ENCODE measurements at places on chromosomes 5 and 9. TPM values are rescaled to one million over a fixed set of nuclear protein-coding genes. Genes with fewer than 3 reads are reported as not detected.

DNA sequence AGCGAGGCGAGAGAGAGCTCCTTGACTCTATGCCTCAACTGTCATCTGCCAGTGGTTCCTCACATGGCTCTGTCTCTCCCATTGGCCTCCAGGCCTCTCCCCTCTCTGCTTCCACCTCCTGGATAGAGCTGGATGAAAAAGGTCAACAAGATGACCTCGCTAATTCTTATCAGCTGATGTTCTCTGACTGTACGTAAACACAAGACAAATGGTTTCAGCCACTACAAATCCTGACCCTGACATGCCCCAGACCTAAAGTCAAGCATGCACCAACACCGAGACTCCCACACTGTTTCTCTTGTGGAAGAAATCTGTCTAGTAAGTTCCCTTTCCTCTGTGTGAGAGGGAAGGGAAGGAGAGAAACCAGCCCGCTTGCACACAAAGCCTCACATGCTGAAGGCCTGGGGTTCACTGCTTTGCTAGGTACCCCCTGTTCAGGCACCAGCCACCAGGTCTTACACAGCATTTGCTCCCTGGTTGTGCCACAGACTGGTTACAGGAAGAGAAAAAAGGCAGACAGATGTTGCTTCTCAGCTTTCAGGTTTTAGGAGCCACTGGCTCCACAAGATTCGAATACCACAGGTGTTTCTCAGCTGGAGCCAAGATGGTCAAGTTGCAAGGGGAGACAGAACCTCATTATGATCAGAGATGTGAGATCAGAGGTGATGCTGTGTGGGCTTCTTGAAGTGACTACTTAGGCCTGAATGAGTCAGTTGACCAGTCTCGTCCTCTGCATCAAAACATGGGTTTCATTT is 592.5 kb downstream of the CCDC171 start:
- no peak for DNase-seq

Gene ANKRD34B
- not detected for total RNA-seq

Gene LCN12
- 7.8 TPM for total RNA-seq

DNA sequence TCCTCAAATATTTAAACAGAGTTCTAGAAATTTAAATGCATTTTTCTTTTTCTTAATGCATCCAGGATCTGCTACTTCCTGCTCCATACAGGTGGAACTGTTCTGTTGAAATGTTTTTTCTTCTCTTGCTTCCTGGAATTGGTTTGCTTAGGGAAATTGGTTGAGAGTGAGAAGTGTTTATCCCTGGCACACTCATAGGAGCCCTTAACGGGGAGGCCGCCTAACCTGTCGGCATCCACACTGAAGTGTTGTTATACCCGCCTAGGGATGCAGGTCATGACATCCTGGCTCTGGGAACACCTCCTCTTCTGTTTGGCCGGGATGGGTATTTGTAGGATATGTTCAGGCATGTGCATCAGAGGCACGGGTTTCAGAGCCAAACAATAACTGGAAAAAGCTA is 239.7 kb downstream of the GADD45G start:
- no peak for DNase-seq

Gene SPZ1
- not detected for total RNA-seq

- DNase-seq, result no peak
These were observed 291.2 kb downstream of the CWC27 start for GRCh38 chr5:65059681-65060598.

- DNase-seq, result peak; percentile 36
These were observed 16.0 kb downstream of the ANXA6 start for GRCh38 chr5:151141535-151141934.

Gene MAMDC2
- total RNA-seq, result 9.0 TPM

DNA sequence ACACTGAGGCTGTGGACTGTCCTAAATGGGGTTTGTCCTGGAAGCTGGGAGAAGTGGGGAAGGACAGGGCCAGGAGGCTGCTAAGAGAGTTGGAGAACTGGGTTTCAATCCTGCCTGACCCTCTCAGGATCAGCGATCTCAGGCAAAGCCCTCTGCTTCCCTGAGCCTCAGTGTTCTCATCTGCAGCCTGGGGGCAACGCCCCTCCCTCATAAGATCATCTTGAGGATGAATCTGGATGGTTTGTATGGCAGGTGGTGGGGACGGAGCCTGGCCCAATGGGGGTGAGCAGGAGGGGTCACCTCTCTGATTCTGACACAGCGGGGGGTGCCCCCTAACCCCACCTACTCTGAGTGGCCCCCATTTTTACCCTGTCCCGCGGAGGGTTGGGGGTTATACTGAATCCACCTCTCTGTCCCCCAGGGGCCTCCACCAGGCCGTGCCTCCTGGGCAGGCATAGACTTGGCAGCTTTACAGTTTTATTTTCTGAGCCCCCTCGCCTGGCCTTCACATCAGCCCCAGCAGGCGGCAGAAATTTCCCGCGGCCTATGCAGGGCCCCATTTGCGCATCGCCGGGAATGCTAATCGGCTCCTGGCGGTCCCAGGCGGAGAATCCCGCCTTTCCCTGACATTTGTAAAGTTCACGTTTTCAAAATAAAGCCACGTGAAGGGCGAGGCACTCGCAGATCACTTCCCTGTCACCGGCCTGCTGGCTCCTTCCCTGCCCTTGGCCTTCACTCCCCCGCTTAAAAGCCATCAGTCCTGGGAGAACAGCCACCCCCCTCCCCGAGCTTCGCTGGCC is 17.8 kb upstream of the LAMC3 start:
- no peak for DNase-seq

Gene SLC36A2
- total RNA-seq, result 0.16 TPM

GRCh38 chr5:14172149-14172795 is 29.1 kb downstream of the TRIO start:
- DNase-seq, result no peak

DNA sequence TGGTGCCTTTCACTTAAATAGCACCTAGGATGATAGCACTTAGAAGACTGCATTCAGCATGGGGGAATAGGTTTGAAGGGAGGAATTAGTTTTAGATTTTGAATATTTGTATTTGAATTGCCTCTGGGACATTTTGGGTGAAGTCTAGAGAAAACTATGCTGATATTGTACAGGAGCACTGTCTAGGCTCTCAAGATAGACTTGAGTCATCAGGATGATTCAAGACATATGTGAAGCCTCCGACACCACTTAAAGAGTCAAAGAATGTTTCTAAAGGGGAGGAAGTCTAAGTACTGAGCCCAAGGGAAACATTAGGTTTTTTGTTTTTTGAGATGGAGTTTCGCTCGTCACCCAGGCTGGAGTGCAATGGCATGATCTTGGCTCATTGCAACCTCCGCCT is 63.9 kb upstream of the CCDC180 start:
- DNase-seq, result no peak

GRCh38 chr5:142025637-142026036 is 12.8 kb upstream of the GNPDA1 start:
- no peak for DNase-seq

DNA sequence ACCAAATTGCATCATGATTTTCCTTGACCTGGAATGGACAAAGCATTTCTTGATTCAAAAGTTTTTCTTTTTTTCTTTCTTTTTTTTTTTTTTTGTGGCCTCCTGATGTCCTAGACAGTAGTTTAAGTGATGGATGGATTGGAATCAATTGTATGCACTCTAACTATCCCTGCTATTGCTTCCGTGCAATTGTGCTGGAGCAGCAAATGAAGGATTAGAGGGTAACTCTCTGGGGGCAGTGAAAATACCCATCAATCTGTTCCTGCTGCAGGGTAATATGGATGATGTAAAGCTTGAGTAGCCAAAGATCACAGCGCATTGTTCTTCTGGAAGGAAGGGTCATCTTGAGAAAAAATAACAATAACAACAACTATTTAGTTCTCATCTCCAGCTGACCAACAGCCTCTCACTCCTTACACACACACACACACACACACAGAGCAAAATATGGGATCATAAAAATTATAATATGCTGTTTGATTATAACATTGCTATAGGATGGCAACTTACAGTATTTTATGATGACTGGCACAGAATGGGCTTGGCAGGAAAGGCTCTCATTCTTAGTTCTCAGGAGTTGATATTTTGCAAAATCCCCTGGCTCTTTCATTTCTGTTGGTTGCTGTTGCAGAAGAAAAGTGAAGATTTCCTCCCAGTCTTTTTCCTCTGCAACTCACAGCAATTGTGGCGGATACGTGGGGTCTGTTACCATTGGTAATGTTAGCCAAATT is 160.9 kb upstream of the DMAC1 start:
- no peak for DNase-seq

DNA sequence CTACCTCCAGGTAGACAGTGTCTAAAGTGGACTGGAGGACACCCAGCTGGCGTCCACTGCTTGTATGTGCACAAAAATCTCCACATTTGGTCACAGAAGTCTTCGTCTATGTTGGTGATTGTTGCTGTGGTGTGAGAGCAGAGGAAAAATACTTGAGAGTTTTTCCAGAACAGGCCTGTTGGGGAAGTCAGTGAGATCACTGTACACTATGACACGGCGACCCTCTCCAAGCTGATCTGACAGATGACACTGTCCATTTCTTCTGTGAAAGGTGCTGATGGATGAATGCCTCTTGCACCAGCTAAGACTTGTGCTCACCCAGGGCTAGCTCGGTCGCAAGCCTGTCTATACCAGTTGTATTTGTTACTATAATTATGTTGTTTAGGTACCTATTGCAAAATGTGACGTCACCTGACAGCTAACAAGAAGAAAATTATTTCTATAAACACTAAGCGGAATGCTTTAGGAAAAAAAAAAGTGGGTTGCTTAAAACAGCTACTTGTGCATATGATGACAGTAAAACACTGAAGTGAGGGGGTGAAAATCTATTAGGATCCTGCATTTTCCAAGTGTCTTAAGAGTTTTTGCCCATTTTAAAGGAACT is 142.3 kb downstream of the ROR2 start:
- no peak for DNase-seq

Gene GRIN1
- total RNA-seq, result not detected

GRCh38 chr9:130483371-130483971 is 38.7 kb downstream of the ASS1 start:
- DNase-seq, result no peak

DNA sequence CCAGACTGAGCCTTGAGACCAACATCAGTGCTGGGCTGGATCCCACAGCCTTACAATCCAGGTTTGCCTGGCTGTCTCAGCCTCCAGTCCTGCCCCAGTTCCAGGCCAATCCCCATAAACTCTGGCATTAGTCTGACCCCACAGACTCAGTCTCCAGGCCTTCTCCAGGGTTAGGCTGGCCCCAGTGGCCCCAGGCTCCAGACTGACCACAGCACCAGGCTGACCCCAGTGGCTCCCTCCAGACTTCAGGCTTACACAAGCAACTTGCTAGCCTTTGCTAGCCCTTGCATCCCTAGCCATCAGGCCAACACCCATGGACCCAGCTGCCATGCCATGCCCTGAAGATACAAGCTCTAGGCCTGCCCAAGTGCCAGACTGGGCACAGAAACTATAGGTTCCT is 1326.0 kb upstream of the C9orf72 start:
- no peak for DNase-seq

Gene ABCA2
- 29.9 TPM for total RNA-seq

- DNase-seq, result no peak
These were observed 55.2 kb upstream of the PPP2CA start for GRCh38 chr5:134281081-134281480.

GRCh38 chr5:98775246-98776065 is 2.0 kb downstream of the RGMB start:
- DNase-seq, result no peak

- no peak for DNase-seq
These were observed 82.6 kb upstream of the GAS1 start for GRCh38 chr9:87029905-87030304.

Gene RAI14
- 6.7 TPM for total RNA-seq

DNA sequence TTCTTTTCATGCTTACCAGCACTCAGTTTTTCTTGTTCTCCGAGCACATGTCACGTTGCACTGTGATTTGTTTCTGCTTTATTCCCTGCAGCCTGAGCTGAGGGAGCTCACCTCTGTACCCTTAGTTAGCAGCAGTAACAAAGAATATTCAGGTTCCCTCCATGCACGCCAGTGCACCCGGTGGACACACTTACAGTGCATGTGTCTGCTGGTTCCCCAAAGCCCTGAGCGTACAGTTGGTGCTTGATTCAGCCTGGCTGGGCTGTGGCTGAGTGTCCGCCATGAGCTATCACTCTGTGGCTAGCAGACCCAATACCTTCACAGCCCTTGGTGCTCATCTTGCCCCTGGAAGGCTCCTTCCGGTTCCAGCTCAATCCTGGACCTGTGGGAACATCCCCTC is 93.5 kb downstream of the MVB12B start:
- no peak for DNase-seq

Gene PCDHA9
- total RNA-seq, result not detected

- DNase-seq, result no peak
These were observed 114.1 kb downstream of the PAM start for GRCh38 chr5:102869230-102869629.

- DNase-seq, result no peak
These were observed 21.7 kb downstream of the SLF1 start for GRCh38 chr5:94640176-94640575.

DNA sequence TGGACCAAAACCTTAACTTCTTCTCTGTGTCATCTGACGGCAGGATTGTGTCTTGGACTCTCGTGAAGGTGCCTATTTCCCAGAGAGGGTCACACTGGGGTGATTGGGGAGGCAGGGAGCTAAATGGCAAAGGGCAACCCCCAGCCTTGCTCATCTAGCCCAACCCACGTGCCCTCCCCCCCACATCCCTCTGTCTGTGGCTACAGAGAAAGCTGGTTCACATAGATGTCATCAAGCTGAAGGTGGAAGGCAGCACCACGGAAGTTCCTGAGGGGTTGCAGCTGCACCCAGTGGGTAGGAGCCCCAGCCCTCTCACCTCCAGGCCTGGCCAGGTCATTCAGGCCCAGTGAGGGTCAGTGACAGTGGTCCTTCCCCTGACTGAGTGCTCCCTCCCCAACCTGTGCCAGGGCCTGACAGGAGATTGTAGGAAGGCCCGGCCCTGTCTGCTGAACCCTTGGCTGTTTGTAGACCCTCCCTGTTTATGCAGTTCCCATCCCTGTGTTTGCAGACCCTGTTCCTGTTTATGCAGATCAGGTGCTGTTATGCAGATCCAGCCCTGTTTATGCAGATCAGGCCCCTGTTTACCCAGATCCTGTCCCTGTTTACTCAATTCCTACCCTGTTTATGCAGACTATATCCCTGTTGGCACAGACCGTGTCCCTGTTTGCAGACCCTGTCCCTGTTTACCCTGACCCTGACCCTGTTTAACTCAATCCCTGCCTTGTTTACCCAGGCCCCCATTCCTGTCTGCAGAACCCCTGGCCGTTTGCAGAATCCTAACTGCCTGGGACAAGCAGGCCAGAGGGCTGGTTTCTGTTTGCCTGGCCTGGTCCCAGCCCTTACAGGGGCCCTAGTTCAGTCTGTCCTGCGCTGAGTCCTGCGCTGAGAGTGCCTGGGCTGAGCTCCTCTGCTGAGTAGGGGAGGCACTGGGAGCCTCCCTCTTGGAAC is 10.4 kb downstream of the ENHO start:
- DNase-seq, result no peak

Gene CSF1R
- total RNA-seq, result 15.5 TPM

Gene OTP
- total RNA-seq, result not detected

DNA sequence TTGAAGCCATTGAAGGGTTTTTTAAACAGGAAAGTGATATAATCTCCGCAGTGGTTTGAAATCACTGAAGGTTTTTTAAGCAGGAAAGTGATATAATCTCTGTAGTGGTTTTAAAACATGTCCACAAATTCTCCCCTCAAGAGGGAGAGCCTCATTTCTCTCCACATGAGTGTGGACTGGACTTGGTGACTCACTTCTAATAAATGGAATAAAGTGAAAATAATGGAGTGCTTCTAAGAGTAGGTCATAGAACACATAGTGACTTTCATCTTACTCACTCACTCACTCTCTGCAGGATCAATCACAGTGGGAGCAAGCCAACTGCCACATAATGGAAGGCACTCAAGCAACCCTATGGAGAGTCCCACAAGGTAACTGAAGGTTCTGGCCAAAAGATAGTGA is 12.0 kb downstream of the CTNNAL1 start:
- DNase-seq, result no peak

- DNase-seq, result no peak
These were observed 255.6 kb upstream of the MPDZ start for GRCh38 chr9:13535141-13535540.
